ENCODE measurements at places on chromosomes 7 and 10.
A peak's percentile ranks its signal among the peaks of the same experiment; 100 is the strongest.

GRCh38 chr7:41682422-41682821 is 20.5 kb downstream of the INHBA start:
- no peak for DNase-seq

DNA sequence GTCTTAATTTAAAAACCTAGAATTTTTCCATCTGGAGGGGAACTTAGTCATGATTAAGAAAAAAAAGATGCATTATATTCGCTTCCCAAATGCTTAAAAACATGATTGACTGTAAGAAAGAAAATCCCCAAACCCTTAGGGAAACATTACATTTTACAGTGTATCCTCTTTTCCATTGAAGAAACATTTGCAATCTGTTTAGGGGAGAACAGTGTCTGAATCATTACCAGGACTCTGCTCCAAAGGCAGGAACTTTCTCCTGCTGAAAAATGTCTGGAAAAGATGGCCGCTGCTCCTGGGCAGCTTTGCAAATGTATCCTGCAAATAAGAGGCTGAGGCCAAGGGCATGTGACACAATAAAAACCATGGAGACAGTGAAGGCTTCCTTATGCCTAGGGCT is 173.7 kb downstream of the BUB3 start:
- no peak for DNase-seq

- DNase-seq: no peak
These were observed 234.1 kb downstream of the AUTS2 start for GRCh38 chr7:69832356-69832755.

- DNase-seq: no peak
These were observed 87.5 kb downstream of the ATXN7L1 start for GRCh38 chr7:105788816-105789349.

- DNase-seq: no peak
These were observed 87.6 kb upstream of the CCDC6 start for GRCh38 chr10:59993931-59994330.

GRCh38 chr7:112049555-112050249 is 156.5 kb downstream of the DOCK4 start:
- DNase-seq: no peak

- DNase-seq: no peak
These were observed 124.8 kb downstream of the CNNM2 start for GRCh38 chr10:103042908-103043307.

DNA sequence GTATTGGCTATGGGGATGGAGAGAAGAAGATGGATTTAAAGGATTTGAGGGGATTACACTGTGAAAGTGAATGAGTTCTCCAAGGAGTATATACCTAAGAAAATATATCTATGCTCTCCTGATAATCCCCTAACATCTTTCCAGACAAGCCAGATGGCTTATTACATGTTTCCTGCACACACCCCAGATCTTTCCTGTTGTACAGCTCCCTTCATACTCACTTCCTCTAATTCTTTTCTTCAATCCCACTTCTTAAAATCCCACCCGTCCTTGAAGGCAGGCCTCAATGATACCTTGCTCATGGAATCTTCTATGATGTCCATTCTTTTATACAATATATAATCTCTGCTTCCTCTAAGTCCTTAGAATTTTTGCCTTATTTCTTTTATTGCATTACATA is 317.2 kb upstream of the DGKB start:
- no peak for DNase-seq

DNA sequence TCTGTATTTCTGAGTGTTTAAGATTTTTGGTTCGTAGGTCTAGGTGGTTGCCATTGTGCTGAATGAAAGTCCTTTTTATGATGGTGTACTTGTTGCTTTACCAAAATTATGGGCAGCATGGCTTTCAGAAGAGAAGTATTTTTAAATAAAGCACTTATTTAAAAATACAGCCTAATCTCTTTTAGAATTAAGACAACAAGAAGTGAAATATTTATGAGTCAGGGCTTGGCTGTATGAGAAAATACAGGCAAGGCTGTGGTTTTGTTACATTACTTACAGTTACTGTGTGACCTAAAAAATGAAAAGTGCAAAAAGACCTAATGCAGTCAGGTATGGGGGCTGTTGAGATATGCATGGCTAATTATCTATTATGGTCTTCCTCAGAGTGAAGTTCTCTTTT is 185.2 kb upstream of the PPP1R3A start:
- DNase-seq: no peak

- no peak for DNase-seq
These were observed 114.9 kb downstream of the TRRAP start for GRCh38 chr7:98993024-98993897.

- DNase-seq: peak; percentile 50
These were observed 28.6 kb downstream of the PARD3 start for GRCh38 chr10:34786464-34786863.

DNA sequence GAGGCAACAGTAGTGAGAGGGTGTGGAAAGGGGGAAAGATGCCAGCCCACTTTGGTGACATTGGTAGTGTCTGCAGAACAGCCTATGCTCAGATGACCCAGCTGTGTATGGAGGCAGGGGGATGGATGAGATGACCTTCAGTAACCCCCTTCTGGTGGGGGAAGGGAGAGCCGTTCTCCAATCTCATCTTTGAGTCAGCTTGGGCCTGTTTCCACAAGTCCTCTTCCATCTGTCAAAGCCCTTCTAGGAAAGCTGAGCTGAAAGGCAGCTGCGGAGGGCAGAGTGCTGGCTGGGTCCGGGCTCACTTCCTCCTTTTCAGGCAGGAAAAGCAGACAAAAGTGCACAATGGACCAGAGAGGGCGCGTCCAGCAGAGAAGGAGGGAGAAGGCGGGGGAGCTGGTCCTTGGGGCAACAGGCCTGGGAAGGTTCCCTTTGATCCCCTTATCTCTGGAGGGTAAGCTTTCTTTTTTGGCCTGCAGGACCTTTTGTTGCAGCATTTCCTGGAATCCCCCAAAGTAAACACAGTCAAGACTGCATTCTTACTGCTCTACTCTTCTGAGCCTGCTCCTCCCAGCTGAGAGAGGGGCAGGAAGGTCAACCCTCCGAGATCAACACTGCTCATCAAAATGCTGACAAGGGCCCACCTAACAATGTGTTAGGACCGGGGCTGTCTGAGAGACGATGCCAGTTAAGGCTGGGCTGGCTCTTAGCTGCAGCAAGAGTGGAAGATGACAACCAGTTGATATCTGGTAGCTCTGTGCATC is 1.2 kb upstream of the LRMDA start:
- DNase-seq: no peak

GRCh38 chr7:1236831-1237701 is 4.4 kb downstream of the UNCX start:
- DNase-seq: no peak

GRCh38 chr7:132211971-132212370 is 364.3 kb downstream of the PLXNA4 start:
- DNase-seq: no peak

DNA sequence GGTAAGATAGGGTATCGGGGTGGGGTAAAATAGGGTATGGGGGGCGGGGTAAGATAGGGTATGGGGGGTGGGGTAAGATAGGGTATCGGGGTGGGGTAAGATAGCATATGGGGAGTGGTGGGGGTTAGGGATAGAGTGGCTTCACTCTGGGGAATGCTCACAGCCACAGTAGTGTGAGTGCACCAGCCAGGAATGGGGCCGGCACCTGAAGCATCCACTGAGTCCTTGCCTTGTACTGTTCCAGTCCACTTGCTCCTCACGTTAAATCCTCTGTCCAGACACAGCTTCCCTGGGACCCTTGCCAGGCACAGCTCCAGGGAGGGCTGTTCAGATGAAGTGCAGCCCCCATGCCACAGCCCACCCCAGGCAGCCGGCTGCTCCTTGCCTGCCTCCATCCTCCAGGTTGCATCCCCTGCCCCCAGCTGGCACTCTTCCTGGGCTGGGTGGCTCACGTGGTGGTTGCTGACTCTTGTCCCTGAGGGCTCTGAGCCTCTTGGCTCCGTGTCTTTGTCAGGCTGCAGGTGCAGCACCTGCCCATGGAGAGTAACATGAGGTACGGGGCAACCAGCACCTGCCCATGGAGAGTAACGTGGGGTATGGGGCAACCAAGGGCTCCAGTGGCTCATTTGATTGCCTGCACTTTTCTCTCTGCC is 268.4 kb downstream of the TCERG1L start:
- DNase-seq: no peak

DNA sequence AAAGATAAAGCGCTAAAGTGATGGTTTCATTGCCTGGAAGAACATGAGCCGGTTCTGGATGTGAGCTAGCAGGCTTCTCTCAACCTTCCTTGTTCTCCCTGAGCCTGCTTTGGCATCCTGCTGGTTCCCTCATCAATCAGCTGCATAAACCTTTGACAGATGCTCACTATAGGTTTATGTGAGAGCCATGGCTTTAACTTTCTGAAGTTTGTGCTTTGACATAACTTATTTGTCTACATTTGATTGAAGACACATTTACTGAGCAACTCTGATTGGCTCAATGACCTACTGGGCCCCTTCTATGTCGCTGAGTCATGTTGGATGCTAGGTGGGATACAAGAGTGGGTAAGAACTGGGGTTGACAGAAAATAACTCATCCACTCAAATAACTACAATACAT is 192.0 kb downstream of the ADAM12 start:
- no peak for DNase-seq

DNA sequence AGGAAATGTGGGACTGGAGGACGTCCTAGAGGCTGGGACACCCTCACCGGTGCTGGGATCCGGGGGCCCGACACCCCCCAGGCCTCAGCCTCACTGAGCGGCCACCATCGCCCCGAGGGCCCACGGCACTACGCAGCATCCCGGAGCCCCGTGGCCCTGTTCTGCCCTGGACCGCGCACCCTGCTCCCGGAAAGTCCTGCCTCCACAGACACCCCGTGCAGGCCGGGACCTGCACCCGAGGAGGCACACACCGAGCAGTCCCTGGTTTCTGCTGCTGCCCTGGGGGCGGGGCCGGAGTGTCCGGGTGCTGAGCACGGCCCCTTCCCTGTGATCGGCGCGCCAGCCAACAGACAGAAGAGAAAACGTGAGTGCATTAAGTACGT is 18.1 kb upstream of the KNDC1 start:
- DNase-seq: no peak

DNA sequence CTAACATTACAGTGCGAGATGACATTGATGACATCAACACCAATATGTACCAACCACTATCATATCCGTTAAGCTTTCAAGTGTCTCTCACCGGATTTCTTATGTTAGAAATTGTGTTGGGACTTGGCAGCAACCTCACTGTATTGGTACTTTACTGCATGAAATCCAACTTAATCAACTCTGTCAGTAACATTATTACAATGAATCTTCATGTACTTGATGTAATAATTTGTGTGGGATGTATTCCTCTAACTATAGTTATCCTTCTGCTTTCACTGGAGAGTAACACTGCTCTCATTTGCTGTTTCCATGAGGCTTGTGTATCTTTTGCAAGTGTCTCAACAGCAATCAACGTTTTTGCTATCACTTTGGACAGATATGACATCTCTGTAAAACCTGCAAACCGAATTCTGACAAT is 4.3 kb downstream of the GPR22 start:
- no peak for DNase-seq

DNA sequence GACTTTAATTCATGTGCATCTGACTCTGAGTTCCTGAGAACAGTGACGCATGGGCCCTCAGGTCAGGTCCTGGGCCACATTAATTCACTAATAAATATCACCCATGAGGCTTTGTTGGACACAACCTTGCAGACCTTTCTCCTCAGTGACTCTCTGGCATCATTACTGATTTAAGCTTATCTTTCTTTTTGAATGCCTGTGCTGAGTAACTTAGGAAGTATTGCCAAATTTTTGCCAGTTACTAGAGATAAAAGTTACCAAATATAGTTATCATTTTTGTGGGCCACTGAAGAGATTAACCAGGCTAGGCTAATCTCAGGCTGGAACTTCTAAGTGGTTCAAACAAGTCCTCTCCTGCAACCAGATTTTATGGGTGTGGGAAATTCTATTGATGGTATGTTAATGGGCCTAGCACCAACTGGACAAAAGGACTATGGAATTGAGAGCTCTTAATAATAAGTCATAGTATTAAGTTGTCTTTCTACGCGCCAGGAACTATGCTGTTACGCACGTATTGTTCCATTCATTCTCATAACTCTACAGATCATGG is 28.8 kb upstream of the PRTFDC1 start:
- DNase-seq: no peak

DNA sequence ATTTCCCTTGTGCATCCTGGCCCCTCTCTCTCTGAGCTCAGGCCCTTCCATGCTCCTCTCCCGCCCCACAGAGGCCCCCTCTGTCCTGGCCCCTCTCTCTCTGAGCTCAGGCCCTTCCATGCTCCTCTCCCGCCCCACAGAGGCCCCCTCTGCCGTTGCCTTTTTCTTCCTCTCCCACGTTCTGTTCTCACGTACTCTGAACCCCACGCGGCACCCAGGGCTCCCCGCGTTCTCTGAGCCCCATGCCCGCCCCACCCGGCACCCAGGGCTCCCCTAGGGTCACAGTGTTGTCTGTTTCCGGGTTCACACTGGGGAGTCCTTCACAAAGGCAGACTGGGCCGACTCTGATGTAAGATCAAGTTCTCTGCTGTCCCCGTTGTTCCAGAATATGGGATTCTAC is 336.8 kb downstream of the DNAJB6 start:
- DNase-seq: no peak

DNA sequence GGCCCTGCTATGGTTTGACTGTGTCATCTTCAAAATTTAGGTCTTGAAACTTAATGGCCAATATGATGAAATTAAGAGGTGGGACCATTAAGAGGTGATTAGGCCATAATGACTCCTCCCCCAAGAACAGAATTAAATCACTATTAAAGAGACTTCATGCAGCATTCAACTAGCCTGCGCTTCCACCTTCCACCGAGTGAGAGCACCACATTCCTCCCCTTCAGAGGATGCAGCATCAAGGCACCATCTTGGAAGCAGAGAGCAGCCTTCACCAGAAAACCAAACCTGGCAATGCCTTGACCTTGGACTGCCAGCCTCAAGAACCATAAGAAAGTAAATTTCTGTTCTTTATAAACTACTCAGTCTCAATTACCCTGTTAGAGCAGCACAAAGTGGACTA is 371.1 kb upstream of the NFE2L3 start:
- no peak for DNase-seq

DNA sequence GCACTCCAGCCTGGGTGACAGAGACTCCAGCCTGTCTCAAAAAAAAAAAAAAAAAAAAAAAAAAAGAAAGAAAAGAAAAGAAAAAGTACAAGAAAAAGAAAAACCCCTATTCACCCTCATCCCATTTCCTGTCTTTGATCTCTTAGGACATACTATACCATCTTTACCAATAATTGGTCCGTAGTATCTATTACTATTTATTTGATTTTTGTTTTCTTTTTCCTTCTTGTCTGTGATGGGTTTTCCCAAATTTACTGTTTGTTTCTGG is 41.6 kb downstream of the PDIA4 start:
- DNase-seq: no peak

GRCh38 chr7:142870566-142871259 is 14.8 kb downstream of the TRPV6 start:
- no peak for DNase-seq

- DNase-seq: no peak
These were observed 39.0 kb downstream of the FKBP6 start for GRCh38 chr7:73366990-73367389.

- DNase-seq: no peak
These were observed 15.4 kb downstream of the NFE2L3 start for GRCh38 chr7:26167303-26167934.

GRCh38 chr7:68601826-68602225 is 996.4 kb upstream of the AUTS2 start:
- DNase-seq: no peak

Data from HFF-Myc (cell line).